Jurkat, Clone E6-1 (cell line): ENCODE measurements at places on chromosomes 13 and 19.

GRCh38 chr19:900302-901111 is 7.2 kb downstream of the RNU6-9 start:
- no peak for DNase-seq

DNA sequence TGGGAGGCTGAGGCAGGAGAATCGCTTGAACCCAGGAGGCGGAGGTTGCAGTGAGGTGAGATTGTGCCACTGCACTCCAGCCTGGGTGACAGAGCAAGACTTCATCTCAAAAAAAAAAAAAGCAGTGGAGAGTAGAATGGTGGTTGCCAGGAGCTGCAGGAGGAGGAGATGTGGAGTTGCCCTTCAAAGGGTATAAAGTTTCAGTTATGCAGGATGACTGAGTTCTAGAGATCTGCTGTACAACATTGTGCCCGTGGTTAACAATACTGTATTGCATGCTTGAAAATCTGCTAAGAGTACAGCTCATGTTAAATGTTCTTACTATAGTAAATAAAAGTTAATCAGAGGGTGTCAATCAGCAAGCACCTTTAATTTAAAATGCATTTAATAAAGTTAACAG is 28.4 kb upstream of the LATS2 start:
- DNase-seq: no peak

DNA sequence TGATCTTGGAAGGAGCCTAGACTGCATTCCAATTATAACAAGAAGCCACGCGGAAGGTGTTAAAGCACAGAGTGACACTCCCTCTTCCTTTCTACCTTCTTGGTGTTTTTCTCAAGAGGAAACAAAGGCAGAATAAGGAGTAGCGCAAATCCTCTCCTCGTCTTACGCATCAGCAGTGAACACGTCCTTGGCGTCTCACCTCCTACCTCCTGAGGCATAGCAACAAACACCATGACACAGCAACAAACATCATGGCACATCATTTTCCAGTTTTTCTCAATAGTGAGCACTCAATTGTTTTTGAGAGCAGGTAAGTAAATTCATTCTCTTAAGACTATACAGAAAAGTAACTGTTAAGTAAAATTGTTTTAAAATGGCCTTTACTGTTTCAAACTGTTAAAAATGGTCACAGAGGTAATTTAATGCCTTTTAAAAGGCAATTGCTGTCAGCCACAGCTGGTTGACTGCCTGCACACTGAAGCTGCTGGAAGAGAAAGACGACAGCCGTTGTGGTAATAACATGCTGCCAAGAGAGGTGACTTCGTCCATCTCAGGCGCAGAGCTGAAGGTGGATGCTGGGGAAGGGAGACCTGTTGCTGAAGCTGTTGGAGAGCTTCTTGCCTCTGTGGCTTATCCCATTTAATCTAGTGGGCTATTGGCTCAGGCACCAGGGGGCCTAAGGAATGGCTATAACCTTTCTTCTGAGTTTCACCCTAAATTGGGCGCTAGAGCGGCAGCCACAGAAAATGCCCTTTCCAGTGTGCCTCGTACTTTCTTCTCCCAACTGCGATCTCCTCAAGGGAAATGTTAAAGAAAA is 703.7 kb downstream of the UQCRFS1 start:
- no peak for DNase-seq

GRCh38 chr13:66313413-66313812 is 916.7 kb downstream of the PCDH9 start:
- DNase-seq: no peak

DNA sequence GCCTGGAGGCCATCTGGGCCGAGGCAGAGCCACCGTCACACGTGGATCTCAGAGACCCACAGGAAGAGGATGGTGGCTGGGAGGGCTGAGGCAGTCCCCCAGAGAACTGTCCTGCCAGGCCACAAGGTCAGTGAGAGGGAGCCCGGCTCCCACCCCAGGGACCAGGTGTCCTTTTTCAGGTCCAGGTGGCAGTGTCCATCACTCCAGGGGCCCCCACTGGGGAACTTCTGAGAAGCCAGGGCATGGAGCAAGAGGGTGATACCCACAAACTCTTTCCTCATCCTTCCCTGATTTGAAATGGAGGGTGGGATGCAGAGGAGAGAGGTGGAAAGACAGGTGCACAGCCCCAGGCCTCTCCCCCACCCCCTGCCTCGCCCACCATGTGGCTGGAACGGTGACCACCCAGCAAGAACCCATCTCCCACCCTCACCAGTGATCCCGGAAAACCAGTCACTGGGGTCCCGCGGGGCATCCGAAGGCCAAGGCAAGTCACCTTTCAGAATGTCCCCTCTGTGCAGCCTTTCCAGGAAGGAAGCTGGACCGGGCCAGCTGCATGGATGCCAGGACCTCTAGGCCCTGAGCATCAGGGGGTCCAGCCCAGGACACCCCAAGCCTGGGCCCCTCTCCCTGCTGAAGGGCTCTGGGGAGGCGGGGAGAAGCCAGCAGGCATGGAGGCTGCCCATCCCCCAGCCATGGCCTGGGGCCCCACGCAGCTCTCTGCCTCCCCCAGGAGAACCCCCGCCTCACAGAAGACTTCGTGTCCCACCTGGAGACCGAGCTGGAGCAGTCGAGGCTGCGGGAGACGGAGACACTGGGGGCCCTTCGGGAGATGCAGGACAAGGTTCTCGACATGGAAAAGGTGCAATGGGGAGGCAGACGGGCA is 14.1 kb downstream of the PRR36 start:
- no peak for DNase-seq
